ENCODE measurements at places on chromosomes 12 and 14.

GRCh38 chr14:92819011-92819597 lies 25.0 kb downstream of the GOLGA5 start:
- DNase-seq: no peak

GRCh38 chr12:131378861-131379665 lies 331.8 kb upstream of the SFSWAP start:
- no peak for DNase-seq

DNA sequence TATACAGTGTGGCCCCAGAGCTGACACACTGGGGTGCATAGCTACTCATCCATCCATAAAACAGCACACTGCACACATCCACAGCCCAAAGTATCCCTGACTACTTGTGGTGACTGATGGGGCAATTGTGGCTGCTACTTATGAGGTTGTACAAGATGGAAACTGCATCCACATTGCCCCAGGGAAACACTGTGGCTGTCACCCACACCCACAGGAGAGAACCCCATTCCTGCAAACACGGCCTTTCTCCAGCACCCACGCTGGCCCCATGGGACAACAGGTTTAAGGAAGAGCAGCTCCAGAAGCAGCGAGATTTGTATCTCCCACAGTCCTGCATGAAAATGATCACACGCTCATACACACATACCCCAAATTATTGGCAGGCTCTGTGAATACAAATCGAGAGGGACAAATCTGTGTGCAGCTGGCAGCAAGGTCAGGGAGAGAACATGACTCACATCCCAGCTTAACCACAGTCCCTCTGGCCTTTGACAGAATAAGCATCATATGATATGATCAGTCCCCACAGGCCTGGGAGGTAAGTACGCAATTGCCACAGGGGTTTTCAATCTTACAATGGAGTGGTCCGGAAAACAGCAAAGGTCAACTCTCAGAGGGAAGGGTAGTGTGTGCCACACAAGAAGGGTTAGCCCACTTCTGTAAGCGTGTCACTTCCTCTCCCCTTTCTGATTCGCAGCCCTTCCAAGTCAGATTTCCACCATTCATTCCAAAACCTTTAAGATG lies 61.9 kb downstream of the ESR2 start:
- no peak for DNase-seq

- no peak for DNase-seq
These were observed 39.2 kb upstream of the MEG3 start for GRCh38 chr14:100786576-100787219.

DNA sequence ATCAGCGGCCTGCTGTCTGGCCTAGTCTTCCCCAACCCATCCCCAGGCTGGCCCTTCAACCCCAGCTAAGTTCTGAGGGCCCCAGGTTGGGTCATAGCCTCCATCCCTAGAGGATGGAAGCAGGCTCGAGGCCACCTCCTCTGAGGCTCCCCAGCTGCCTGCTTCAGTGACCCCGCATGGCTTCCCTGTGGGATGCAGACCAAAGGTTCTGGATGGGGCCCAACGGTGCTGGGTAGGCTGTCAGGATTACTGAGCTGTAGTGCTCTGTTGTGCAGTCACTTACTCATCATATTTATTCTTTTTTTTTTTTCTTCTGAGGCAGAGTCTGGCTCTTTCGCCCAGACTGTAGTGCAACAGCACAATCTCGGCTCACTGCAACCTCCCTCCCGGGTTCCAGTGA lies 92.0 kb downstream of the IRF2BPL start:
- DNase-seq: no peak

GRCh38 chr14:37278636-37279538 lies 81.2 kb downstream of the MIPOL1 start:
- no peak for DNase-seq

Measured in GM04503 (cell line).